Activated T-cell treated with anti-CD3 and anti-CD28 coated beads, Interleukin-2, amount 50 U/mL, for 72 hours (primary cell): ENCODE measurements at places on chromosomes 5 and 9. TPM values are rescaled to one million over a fixed set of nuclear protein-coding genes. Genes with fewer than 3 reads are reported as not detected.

SAXO1 gene
- not detected for total RNA-seq

PHYHD1 gene
- total RNA-seq: 1.9 TPM

REEP2 gene
- 6.6 TPM for total RNA-seq

DNA sequence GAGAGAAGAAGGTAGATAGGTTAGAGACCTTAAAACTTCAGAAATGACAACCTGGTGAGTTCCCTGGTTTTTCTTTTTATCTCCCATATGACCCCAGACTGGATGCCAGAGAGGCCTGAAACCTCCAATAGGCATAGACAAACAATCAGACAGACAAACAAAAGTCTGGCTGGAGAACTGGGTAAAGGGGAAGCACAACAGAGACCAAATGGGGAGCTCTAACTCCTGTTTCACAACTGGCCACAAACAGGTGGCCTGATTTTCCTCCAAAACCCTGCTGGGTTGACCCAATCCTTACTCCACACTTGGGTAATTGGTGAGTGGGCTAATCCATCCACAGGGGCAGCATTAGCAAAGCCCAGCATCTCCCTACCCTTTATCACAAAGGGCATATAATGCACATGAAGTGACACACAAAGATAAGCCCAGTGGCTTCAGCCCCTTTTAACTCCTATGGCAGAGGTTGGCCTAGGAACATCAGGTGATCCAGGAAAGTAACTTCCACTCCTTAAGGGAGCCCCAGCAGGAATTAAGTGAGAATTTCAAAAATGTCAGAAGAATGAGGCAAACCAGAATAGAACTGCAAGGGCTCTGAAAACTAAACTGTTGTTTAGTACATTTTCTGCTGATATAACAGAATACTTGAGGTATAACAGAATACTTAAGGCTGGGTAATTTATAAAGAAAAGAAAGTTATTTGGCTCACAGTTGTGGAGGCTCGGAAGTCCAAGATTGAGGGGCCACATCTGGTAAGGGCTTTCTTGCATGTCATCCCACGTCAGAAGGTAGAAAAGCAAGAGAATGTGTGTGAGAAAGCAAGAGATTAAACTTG lies 60.9 kb upstream of the ROR2 start:
- no peaks in the 10 kb centered on the region for H3K4me1 ChIP-seq
- no peaks in the 10 kb centered on the region for H3K36me3 ChIP-seq
- H3K4me3 ChIP-seq: no peak overlapping the region
- DNase-seq: no peak
- peaks cover 5% of the 10 kb centered on the region for H3K27me3 ChIP-seq

GRCh38 chr5:1354576-1354975 lies 9.7 kb upstream of the CLPTM1L start:
- no peaks in the 10 kb centered on the region for H3K4me1 ChIP-seq
- DNase-seq: no peak
- H3K36me3 ChIP-seq: no peaks in the 10 kb centered on the region
- no peak overlapping the region for H3K27ac ChIP-seq
- no peak overlapping the region for H3K4me3 ChIP-seq

DNA sequence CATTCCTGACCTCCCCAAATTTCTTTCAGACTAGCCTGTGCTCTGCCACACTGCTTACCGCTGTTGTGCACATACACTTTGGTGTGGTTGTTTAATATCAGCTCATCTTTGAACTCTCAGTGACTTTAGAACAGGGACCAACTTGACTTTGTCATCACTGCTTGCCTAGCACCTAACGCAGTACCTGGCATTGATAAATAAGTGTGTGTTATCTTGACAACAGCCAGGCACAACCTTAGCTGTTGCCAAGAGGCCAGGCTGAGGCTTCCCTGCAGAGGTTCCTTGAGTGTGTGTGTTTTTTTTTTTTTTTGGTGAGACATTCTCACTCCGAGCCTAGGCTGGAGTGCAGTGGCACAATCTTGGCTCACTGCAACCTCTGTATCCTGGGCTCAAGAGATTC lies 41.0 kb upstream of the SLC28A3 start:
- H3K4me1 ChIP-seq: no peaks in the 10 kb centered on the region
- peaks cover 18% of the 10 kb centered on the region for H3K27me3 ChIP-seq
- H3K36me3 ChIP-seq: no peaks in the 10 kb centered on the region
- no peak for DNase-seq
- no peak overlapping the region for H3K27ac ChIP-seq
- H3K4me3 ChIP-seq: no peak overlapping the region

GRCh38 chr5:16953729-16954128 lies 17.6 kb upstream of the MYO10 start:
- no peaks in the 10 kb centered on the region for H3K36me3 ChIP-seq
- H3K4me3 ChIP-seq: no peak overlapping the region
- no peak overlapping the region for H3K27ac ChIP-seq
- H3K4me1 ChIP-seq: no peaks in the 10 kb centered on the region
- DNase-seq: no peak
- no peaks in the 10 kb centered on the region for H3K27me3 ChIP-seq

DNA sequence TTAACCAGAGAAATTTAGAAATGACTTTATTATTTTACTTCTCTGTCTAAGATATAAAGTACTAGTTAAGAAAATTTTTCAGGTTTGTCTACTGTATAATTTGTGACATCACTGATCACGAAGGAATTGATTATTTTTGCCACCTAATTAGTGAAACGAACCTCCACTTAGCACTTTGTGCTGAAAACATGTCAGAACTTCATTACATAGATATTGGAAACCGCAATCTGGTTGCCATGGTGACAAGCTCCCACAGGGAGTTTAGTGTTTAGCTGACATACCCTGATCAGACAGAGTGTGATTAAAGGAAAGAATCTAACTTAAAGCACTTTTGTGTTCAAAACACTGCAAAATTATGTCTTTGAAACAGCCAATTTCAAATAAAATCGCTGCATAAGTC lies 668.4 kb upstream of the CCNG1 start:
- H3K4me1 ChIP-seq: no peaks in the 10 kb centered on the region
- no peak overlapping the region for H3K4me3 ChIP-seq
- no peak overlapping the region for H3K27ac ChIP-seq
- no peaks in the 10 kb centered on the region for H3K36me3 ChIP-seq
- H3K27me3 ChIP-seq: no peaks in the 10 kb centered on the region

- H3K4me1 ChIP-seq: no peaks in the 10 kb centered on the region
- no peaks in the 10 kb centered on the region for H3K36me3 ChIP-seq
- DNase-seq: no peak
- H3K27me3 ChIP-seq: no peaks in the 10 kb centered on the region
- H3K4me3 ChIP-seq: no peak overlapping the region
Measured at GRCh38 chr9:34515959-34516358, 6.8 kb downstream of the ENHO start.

DNA sequence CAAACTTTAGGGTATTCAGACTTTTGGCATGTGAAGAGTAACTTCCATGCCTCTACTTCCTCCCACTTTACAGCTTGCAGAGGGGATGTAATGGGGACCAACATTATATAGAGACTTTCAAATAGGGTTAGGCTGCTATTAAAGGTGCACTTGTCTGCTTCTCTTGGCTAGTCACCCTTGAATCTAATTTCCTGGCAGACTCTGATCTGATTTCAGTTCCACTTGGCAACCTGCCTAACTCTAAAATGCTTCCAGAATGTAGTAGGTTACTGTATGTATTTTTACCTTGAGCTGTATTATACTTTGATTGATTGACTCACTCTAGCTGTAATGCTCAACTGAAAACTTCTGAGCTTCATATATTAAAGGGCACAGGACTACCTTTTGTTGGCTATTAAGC lies 693.4 kb downstream of the KCTD16 start:
- H3K27me3 ChIP-seq: no peaks in the 10 kb centered on the region

DNA sequence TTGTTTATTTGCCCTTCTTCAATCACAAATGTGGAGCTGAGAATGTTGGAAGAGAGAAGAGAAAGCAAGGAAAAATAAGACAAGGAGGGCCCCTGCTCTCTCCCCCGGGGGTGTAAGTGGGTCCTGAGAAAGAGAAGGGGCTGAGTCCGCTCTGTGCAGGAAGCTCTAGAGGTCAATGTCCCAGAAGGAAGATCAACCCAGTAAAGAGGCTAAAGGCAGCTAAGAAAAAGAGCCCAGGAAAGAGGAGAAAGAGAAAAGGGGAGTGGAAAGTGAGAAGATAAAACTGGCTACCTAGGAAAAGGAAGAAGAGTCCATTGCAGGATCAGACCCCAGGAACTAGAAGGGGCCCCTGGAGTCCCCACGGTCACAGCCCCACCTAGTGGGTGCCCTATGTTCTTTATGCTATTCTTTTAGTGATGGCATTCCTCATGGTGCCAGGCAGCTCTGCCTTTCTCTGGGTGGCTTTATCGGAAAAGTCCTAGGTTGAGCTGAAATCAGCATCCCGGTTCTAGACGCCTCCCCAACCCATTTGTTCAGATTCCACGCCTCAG lies 583.4 kb downstream of the ACTL7B start:
- H3K4me1 ChIP-seq: no peaks in the 10 kb centered on the region
- no peak overlapping the region for H3K4me3 ChIP-seq
- H3K27me3 ChIP-seq: no peaks in the 10 kb centered on the region
- DNase-seq: no peak
- H3K27ac ChIP-seq: no peak overlapping the region
- no peaks in the 10 kb centered on the region for H3K36me3 ChIP-seq

DNA sequence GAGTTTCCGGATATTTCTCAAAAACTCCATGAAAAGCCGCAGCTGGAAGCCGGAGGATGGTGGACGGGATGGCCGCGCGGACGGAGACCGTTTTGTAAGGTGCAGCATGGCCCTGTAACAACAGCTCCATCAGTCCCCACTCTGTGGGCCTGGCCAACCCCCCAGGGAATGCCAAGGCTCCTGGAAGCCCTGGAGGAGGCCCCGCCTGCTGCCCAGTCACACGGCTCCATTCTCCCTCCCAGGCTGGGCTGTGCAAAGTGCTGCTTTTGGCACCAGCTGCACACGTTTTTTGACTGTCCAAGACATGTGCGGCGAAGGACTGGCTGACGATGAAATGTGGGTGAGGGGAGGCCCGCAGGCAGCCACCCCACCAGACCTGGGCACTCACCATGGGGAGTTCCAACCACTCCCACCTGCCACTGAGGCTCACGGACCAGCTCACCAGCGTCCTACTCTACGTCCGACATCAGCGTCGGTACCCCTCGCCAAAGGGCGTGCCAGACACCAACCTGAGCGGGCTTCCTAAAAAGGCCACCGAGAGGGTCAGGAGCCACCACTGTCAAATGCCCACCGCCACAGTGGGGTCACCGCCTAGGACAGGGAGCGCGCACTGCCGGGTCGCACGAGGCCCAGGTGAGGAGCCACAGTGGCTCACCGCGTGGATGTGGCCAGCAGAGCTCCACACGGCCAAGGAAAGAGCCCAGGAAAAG lies 27.3 kb downstream of the PNPLA7 start:
- peaks cover 8% of the 10 kb centered on the region for H3K4me1 ChIP-seq
- H3K27me3 ChIP-seq: no peaks in the 10 kb centered on the region
- H3K36me3 ChIP-seq: no peaks in the 10 kb centered on the region
- DNase-seq: no peak
- no peak overlapping the region for H3K27ac ChIP-seq

- DNase-seq: no peak
- H3K27ac ChIP-seq: no peak overlapping the region
Measured at GRCh38 chr5:161420521-161420920, 126.0 kb downstream of the GABRB2 start.

DNA sequence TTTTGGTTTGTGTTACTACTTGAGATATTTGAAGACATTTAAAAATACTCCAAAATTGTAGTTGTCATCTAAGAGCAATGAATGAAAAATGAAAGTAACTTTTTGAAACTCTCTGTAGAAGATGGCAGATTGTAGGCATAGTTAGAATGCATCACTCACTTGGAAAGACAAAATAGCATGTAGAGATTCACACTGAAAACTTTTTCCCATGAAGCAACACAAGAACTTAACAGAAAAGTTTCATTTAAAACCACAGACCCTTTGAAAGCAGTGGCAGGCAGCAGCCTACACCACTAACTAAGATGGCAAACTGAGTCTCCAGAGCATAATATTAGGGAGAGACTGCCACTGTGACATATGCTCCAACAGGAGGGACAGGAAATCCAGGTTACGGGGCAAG lies 18.9 kb upstream of the FAM174A start:
- no peak for DNase-seq
- H3K27me3 ChIP-seq: peaks cover 5% of the 10 kb centered on the region
- no peaks in the 10 kb centered on the region for H3K4me1 ChIP-seq
- no peak overlapping the region for H3K4me3 ChIP-seq
- no peak overlapping the region for H3K27ac ChIP-seq
- H3K36me3 ChIP-seq: peaks cover 5% of the 10 kb centered on the region

- DNase-seq: no peak
- H3K27ac ChIP-seq: no peak overlapping the region
- no peak overlapping the region for H3K4me3 ChIP-seq
- H3K4me1 ChIP-seq: peaks cover 33% of the 10 kb centered on the region
Measured at GRCh38 chr5:151258201-151258611, 5.2 kb downstream of the GM2A start.

DNA sequence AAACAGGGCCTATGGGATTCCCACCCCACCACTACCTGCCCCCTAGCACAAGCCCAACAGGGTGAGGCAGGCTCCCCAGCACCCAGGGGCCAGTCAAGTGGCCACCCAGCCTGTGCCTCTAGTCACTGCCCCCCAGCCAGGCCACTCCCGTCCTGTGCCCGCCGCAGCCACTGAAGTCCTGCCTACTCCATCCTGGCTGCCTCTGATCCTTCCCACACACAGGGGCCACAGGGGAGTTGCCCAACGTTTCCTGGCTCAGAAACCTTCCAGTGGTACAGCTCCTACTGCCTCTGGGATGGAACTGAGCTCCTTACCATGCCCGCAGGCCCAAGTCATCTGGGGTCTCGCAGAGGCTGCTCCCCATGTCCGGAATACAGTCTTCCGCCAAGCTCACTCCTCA lies 70.2 kb upstream of the STXBP1 start:
- no peaks in the 10 kb centered on the region for H3K27me3 ChIP-seq
- H3K4me3 ChIP-seq: no peak overlapping the region
- DNase-seq: no peak

DNA sequence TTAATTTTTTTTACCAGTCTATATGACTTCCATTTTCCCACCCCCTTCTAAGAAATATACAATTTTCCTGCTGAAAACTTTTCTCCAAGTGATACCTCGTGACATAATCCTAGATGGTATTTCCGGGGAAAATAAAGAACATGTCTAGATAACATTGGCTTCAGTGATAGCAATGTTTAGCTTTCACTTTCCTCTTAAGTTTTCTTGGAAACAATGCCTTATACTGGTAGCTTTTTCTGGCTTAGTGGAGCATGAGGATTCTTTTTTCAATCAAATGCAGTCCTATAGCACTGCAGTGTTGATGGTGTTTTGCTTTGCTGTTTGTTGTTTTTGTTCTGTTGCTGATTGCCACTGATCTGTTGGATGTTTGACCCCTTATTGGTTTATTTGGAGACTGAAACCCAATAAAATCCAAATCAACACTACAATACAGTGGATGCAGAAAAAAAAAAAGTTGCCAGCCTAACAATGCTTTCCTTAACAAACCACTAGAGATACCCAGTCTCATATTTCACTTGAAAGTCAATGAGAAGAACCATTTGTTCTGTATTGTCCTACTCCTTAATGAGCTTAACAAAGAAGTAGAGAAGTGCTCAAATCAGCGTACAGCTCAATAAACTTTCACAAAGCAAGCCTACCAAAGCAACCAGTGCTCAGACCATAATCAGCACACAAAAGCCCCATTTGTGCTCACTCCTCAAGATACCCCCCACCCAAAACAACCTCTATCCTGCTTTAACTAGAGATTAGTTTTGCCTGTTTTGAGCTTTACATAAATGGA lies 74.2 kb upstream of the GRAMD2B start:
- H3K4me1 ChIP-seq: peaks cover 2% of the 10 kb centered on the region
- no peak overlapping the region for H3K4me3 ChIP-seq
- DNase-seq: no peak
- H3K27ac ChIP-seq: no peak overlapping the region
- peaks cover 29% of the 10 kb centered on the region for H3K27me3 ChIP-seq
